ENCODE measurements at places on chromosomes 5 and 9.

DNA sequence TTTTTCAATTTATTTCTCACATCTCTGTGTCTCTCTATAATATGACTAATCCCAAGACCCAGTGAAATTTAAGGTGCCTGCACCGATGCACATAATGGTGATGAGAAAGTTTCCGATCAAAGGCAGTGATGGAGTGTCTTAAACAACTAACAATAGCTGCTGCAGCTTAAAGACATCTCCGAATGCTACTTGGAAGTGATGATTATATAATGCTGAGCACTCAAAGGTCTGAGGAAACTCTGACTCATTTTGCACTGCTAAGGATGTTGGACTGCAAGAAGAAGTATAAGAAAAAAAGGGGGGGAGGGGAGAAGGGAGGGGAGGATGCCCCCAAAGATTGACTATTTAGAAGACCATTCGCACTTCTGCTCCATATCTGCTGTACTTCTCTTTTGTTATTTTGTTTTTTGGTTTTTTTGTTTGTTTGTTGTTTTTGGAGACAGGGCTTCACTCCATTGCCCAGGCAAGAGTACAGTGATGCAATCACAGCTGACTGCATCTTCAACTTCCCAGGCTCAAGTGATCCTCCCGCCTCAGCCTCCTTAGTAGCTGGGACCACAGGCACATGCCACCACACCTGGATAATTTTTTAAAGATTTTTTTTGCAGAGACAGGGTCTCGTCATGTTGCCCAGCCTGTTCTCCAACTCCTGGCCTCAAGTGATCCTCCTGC lies 192.2 kb downstream of the HSD17B3 start:
- no peak for DNase-seq

DNA sequence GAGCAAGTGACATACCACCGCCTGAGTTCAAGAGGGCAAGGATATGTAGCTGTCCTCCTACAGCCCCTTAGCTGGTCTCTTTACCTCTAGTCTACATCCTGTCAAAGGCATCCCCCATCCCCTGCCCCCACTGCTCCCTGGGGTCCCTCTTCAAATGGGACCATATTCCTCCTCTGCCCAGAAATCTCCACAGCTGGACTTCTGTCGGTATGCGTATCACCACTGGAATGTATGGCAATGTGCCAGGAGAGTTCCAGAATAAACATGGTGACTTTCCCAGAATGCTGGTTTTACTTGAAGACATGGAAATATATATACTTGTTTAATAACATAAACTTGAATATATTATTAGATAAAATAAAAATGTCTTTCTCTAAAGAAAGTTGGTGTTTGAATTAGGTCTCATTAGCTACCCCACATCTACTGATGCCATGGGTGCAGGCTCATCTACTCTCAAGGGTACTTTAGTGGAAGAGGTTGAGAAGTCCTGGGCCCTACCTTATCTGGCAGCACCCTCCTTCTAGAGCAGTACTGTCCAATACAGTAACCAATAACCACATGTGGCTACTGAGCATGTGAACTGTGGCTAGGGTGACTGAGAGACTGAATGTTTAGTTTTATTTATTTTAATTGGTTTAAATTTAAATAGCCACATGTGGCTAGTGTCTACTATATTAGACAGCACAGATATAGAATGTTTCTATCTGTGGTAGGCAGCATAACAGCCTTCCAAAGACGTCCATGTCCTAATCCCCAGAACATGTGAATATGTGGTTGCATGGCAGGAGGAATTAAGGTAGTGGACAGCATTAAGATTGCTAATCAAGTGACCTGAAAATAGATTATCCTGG lies 181.7 kb upstream of the SLC30A5 start:
- DNase-seq, result no peak

DNA sequence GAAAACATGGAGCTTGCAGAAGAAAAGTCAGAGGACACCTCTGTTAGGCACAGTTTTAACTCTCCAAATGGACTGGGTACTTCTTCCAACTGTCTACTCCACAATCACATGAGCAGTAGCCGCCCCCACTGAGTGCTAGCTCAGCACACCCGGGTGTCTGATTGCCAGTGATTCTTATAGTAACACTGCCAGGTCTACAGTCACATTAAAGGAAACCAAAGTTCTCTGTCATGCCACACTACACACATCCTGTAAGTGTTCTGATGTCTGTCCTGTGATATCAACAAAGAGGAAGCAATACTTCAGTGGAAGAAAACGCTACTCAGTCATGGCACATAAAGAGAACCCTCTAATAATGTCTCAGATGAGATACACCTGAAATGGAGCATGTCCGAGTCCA lies at the start of gene HAVCR2:
Gene HAVCR2 (minus strand): TSS at position 69 of the 400 bp plus-strand sequence. CDS start 61 bp downstream, at position 8.
- peak; percentile 6 for DNase-seq

DNA sequence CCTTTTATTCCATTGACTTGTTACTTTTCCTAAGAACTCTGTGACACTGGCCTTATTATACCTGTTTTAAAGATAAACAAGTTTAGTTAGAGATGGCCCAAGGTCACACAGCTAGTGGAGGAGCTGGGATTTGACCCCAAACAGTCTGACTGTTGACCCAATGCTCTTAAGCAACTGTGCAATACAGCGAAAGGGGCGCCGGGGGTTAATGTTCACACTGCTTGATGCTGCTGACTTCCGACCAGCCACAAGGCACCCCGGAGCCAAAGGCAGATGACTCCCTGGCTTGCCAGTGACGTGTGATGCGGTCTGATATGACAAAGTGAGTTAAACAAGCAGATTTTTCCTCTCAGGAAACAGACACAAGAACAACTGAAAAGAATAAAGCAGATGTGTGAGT lies 23.9 kb downstream of the PIK3R1 start:
- DNase-seq, result peak; percentile 55

DNA sequence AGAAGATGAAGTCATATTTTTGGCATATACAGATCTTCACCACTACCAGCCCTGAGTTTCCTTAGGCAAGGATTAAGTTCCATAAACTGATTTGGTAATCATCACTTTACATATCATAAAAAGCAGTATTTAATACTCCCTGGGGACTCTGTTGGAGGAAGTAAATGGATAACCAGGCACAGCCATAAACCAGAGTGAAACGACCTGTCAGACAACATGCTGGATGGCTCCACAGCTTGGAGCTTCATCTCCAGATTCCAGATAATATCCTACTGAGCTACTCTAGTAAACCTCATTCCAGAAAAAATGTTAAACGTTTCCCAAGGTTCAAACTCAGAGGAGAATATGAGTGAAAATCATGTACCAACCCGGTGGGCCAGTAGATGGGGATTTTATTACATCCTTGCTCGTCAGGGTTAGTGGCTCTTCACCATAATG lies 109.2 kb downstream of the BASP1 start:
- DNase-seq, result no peak
